ENCODE measurements at places on chromosomes 16 and 17.

- no peak for DNase-seq
Observed at GRCh38 chr16:27229891-27230470, 26.7 kb downstream of the KDM8 start.

DNA sequence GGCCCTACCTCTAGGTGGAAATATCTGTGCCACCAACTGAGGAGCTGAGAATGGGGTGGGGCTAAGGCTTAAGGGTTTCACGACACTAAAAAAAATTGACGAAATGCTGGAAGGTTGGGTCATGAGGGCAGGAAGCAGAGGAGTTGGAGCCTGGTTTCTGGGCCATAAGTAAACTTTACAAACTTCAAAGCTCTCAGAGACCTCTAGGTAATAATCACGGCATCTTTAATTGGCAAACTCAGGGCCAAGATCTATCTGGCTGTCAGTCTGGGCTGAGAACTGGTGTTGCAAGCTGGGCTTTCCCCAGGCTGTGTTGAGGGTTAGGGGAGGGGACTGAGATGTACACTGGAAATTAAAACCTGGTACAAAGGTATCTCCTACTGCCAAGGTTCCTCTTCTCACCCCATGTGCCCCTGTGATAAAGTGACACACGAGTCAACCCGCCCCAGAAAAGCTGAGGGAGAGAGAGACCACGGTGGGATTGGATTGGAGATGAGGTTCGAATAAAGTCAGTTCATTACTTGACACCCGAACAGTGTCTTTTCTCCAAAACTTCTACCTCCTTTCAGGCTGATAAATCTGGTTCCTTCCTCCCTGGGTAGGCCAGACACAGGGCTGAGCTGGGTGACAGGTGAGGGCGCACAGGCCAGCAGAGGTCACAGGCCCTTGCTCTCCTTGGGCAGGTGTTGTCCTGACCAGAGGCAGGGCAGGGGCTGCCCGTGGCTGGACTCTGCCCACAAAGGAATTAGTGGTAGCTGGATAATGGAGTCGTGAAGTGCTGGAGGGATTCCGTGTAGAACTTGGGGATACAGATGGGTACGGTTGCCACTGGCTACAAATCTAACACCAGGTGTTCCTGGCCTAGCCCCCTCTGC lies 4.0 kb upstream of the ZNF768 start:
- no peak for DNase-seq

DNA sequence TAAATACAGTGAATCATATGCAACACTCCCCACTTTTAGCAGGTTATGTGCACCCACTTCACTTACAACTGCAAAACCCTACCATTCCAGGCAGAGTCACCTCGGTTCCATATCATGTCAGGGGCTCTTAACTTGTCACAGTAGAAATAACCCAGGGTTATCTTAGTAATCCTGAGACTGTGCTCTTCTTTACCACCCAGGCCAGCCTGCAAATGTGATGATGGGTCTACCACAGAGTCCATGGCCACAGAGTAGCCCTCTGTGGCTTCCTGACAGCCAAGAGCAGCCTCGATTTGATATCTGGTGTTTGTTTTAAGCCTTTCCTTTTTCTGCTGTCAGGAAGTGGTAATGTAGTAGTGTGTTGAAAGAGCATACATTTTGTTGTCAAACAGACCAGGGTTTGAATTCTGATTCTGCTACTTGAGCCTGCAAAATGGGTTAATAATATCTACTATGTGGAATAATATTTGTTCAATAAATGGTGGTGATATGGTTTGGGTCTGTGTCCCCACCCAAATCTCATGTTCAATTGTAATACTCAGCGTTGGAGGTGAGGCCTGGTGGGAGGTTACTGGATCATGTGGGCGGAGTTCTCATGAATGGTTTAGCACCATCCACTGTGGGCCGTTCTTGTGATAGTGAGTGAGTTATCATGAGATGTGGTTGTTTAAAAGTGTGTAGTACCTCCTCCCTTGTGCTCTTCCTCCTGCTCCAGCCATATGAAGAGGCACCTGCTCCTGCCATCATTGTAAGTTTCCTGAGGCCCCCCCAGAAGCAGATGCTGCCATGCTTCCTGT lies 416.5 kb downstream of the UTP18 start:
- no peak for DNase-seq

DNA sequence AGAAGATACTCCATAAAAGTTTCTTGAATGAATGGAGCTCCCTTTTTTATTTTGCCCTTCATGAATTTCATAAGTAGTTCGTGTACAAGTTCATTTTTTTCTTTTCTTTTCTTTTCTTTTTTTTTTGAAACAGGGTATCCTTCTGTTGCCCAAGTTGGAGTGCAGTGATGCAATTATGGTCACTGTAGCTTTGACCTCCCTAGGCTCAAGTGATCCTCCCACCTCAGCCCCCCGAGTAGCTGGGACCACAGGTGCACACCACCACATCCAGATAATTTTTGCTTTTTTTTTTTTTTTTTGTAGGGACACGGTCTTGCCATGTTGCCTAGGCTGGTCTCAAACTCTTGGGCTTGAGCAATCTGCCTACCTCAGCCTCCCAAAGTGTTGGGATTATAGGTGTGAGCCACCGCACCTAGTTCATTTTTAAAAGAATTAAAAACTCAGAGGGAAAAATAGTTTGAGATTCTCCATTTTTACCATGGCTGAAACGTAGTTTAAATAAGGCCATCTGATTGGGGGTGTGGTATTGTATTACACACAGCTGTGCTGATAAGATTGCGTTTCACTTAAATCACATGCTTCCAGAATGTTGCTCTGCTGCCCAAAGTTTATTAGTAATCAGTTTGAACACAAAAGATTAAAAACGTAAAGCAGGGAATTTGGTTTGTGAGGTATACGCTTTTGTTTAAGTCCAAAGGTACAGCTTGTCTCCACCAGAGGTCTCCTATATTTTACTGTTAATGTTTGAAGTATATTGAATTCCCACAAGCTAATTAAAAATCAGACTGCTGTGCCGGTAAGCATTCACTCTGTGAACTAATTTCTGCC lies 154.1 kb downstream of the SOCS1 start:
- DNase-seq: peak; percentile 83

GRCh38 chr17:63258785-63259184 lies 187.3 kb downstream of the CYB561 start:
- no peak for DNase-seq

DNA sequence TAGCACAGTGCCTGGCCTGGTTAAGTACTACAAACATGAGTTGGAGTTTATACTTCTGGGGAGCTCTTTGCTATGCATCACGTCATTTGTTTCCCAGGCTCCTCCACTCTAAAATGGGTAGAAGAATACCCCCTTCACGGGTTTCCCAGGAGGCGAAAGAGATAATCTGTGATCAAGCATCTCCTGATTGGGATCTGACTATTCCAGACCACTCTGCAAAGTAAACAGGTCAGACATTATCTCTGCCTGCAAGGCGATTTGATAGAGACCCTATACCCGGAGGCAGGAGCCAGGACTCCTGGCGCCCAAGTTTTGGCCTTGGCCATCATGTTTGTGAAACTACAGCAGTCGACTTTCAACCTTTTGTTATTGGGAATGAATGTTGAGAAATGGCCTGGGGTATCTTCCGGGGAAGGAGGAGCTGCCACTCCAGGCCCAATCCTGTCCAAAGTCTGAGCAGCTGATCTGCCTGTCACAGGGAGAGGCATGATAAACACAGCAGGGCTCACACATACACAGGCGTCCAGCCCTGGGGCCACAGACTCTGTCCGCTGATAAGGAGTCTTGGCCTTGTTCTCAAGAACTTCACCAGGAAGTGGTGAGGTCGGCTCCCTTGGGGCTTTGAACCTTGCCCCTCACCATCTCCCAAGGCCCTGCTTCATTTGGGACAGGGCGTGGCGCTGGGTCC lies 199.9 kb downstream of the MAF start:
- no peak for DNase-seq

- peak; percentile 57 for DNase-seq
Observed at GRCh38 chr17:63476854-63477479, at the start of gene ACE. Gene ACE, plus strand, starts transcription at chr17:63477061. Its CDS starts 34 bp downstream, at chr17:63477095.

GRCh38 chr17:36879027-36879426 lies 58.2 kb upstream of the LHX1 start:
- no peak for DNase-seq

GRCh38 chr17:17700251-17700969 lies 19.2 kb downstream of the RAI1 start:
- no peak for DNase-seq

- no peak for DNase-seq
Observed at GRCh38 chr16:79411357-79411756, 189.2 kb downstream of the MAF start.

DNA sequence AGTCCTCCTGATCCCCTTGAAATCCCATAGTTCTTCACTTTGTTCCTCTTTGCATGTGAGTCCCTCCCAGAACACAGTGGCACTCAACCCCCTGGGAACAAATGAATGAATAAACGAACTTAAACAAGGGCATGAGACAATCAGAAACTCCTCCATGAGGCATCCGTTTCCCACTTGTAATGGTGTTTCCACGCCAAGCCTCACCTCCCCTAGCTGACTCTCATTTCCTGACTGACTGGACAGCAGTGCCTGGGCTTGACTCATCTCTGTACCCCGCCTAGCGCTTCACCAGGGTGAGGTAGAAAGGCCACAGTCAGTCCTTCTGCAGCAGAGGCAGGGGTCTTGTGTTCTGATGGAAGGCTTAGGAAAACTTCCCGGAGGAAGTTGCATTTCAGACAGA lies 14.2 kb downstream of the KIF1C start:
- no peak for DNase-seq

DNA sequence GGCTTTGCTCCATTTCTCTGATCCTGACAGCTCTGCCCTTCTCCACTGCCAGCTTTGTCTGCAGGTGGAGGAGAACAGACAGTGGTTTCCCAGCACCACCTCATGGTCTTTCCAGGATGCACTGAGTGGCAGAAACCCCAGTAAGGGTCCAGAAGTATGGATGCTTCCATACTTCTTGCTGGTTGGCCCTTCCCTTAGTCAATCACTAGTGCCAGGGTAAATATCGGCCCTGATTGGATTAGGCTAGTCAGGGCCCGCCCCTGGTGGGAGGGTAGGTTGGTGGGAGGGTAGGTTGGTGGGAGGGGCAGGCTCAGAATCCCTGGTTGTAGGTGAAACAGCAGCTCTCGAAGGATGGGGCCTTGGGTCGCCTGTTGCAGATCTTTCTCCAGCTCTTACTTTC lies 10.2 kb downstream of the RNF213 start:
- DNase-seq: peak; percentile 48

DNA sequence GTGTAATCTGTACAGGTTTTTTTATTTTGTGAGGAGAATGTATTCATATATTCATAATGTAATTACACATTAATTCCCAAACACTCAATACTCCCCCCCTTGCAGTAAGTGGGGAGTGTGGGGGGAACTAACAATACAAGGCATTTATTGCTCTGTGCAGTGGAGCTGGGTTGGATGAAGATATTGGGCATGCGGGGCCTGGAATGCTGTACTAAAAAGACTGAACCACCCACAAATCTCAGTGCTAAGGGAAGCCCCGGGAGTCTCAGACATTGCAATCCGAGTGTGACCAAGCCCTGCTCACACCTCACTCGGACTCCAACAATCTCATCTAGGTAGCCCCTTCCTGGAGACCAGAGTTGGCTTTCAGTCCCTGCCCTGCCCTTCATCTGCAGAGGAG lies 6.0 kb downstream of the PLLP start:
- no peak for DNase-seq
